ENCODE measurements at places on chromosomes 11 and 22.

- no peak for DNase-seq
These were observed 50.0 kb upstream of the ADA2 start for GRCh38 chr22:17269224-17269606.

DNA sequence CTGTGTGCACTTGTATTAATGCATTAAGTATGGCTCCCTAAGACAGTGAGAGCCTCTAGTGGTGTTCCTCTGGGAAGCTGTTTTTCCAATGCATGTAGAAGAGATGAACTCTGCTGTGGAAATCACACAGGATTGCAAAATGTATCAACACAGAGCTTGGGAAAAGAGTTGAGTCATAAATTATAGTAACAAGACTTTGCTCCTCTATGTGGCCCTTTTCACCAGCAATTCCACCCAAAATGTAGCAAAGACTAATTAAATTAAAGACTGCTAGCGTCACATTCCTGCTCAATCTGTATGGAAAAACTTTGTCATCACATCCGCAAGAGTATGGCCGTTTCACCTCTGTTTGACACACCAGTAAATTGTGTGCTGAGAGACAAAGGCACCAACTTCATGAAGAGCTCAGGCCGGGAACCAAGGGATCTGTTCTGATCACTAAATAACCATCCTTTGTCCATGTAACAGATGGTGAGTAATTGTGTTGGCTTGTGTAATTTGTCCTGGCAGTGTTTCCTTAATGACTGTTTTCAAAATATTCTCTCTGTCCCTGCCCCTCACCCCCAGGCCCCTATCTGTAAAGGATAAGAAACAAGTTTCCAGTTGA lies 209.2 kb upstream of the SORL1-AS1 start:
- no peak for DNase-seq

DNA sequence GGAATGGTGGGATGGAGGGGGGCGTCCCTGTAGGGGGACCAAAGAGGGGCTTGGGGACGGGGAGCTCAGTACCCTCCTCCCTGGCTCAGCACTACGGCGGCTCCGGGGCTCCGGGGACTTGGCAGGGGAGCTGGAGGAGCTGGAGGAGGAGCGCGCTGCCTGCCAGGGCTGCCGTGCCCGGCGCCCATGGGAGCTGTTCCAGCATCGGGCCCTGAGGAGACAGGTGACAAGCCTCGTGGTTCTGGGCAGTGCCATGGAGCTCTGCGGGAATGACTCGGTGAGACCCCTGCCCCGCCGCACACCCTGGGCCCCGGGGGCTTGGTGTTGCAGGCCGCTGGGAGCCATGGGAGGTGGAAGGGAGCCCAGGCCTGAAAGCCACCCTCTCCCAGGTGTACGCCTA lies 11.8 kb upstream of the MIF start:
- no peak for DNase-seq

DNA sequence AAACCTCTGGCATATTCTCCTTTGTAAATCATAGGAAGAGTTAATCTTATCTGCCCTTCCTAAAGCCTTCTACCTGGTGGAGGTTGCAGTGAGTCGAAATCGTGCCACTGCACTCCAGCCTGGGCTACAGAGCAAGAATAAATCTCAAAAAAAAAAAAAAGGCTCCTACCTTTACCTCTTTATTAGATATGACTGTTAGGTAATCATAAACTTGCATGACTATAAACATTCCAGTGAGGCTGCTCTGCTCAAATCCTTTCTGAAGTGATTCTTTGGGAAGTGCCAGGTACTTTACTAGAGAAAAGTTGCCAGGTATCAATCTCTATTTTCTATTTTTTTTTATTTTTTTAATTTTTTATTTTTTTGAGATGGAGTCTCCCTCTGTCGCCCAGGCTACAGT lies 59.6 kb downstream of the MPPED2 start:
- DNase-seq = no peak

GRCh38 chr22:19957445-19957844 lies 15.8 kb upstream of the TXNRD2 start:
- DNase-seq = no peak

Data from COLO829 (cell line).